ENCODE measurements at places on chromosomes 12 and 14. TPM values are rescaled to one million over a fixed set of nuclear protein-coding genes. Genes with fewer than 3 reads are reported as not detected.

The CELA1 gene
- total RNA-seq: not detected

The TAS2R46 gene
- total RNA-seq: 2.0 TPM

The PIP4K2C gene
- total RNA-seq: 9.0 TPM

The PPP2R5E gene
- total RNA-seq: 19.3 TPM

The CD4 gene
- total RNA-seq: 14.4 TPM

The LRRC43 gene
- total RNA-seq: 1.8 TPM

The ACVR1B gene
- total RNA-seq: 12.4 TPM

The RFX4 gene
- not detected for total RNA-seq

The TAS2R7 gene
- total RNA-seq: not detected

The LALBA gene
- total RNA-seq: not detected

The TOMM20L gene
- not detected for total RNA-seq

The BIN2 gene
- not detected for total RNA-seq

The AKAP5 gene
- total RNA-seq: 0.17 TPM

The PWP1 gene
- total RNA-seq: 42.3 TPM

The KRT73 gene
- not detected for total RNA-seq

The PMEL gene
- 0.26 TPM for total RNA-seq

The LTBP2 gene
- total RNA-seq: 243 TPM

The SOAT2 gene
- total RNA-seq: not detected

The RAD9B gene
- total RNA-seq: 0.77 TPM

The A2M gene
- 239 TPM for total RNA-seq

The CBLN3 gene
- 5.3 TPM for total RNA-seq

The JAG2 gene
- 1.8 TPM for total RNA-seq

The CPNE6 gene
- total RNA-seq: not detected

The DEGS2 gene
- 0.26 TPM for total RNA-seq

The MSI1 gene
- under 0.01 TPM for total RNA-seq

The PKP2 gene
- under 0.01 TPM for total RNA-seq

The IL31 gene
- total RNA-seq: not detected

The DLGAP5 gene
- total RNA-seq: 8.1 TPM

The FGD4 gene
- 2.3 TPM for total RNA-seq

The FOXN4 gene
- not detected for total RNA-seq

The ZFYVE26 gene
- total RNA-seq: 22.9 TPM

The DIO2 gene
- total RNA-seq: 3.3 TPM

The KCNC2 gene
- not detected for total RNA-seq

The BEGAIN gene
- total RNA-seq: under 0.01 TPM

The LMNTD1 gene
- total RNA-seq: not detected

The SLC6A13 gene
- not detected for total RNA-seq

The PZP gene
- not detected for total RNA-seq

The DCAF4 gene
- total RNA-seq: 10.2 TPM

The DYNLL1 gene
- total RNA-seq: 222 TPM

The TSPAN9 gene
- total RNA-seq: 35.2 TPM

The CAND1 gene
- total RNA-seq: 101 TPM

The SMIM41 gene
- 2.0 TPM for total RNA-seq

All from fibroblast of lung (primary cell).